ENCODE measurements at places on chromosomes 6 and 20.

GRCh38 chr20:20561841-20562240 is 150.6 kb downstream of the RALGAPA2 start:
- DNase-seq = no peak

GRCh38 chr20:22232473-22232872 is 351.9 kb downstream of the FOXA2 start:
- DNase-seq = no peak

DNA sequence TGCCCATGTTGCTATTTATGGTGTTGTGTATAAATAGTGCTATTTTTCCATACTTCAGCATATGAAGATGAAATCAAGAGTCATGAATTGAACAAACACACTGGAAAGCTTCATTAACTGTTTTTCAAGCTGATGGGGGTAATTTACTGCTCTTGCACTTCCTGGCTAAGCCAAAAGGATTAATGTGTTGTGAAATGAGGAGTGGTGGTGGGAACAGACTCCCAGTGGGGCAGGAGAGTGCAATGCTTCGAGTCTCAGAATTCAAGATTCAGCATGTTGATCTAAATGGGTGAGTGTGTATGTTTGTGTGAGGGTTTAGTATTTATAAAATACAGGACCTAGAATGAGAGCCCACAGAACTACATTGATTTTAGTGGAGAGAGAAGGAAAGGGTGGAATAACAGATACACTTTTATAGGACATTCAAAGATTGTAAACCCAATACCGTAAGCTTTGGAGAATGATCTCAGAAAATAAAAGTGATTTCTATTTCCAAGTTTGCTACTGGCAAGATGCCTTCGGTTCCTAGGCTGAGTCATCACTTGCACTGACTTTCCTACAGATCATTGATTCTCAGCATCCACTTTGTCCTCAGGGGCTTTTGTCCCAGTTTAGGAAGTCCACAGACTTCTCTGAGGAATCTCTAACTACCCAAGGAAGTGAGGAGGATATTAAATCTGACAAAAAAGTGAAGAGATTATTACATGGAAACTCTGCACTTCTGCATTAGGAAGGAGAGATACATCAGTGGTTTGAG is 303.6 kb downstream of the TRDN start:
- DNase-seq = no peak

DNA sequence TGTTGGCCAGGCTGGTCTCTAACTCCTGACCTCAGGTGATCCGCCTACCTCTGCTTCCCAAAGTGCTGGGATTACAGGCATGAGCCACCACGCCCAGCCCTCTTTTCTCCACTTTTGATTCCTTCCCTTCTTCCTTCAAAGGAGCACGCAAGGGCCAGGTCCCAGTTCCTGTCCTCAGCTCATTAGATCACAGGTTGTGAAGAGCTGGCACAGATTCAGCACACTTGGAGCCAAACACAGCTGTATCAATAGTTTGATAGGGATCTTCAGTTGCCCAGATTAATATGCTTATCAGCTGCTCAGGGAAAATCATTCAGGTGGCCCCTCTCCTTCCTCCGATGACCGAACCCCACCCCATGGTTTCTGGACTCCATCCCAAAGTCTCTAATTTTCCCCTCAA is 14.4 kb upstream of the SLC22A23 start:
- DNase-seq = no peak

DNA sequence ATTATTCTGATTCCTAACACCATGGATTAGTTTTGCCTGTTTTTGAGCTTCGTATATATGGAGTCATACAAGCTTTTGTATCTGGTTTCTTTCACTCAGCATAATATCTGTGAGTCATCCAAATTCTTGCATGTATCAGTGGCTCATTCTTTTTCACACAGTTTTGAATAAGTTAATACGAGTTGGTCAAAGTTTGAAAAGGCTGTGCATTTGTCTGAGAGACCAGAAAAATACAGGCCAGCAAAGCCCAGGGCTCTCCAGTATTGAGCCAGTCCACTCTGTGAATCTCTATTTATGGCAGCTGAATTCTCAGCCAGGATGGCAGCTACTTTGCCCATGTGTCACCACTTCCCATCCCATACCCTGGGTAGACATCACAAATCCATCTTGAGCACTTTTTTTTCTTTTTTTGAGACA is 7.2 kb upstream of the CHMP4B start:
- DNase-seq = no peak

DNA sequence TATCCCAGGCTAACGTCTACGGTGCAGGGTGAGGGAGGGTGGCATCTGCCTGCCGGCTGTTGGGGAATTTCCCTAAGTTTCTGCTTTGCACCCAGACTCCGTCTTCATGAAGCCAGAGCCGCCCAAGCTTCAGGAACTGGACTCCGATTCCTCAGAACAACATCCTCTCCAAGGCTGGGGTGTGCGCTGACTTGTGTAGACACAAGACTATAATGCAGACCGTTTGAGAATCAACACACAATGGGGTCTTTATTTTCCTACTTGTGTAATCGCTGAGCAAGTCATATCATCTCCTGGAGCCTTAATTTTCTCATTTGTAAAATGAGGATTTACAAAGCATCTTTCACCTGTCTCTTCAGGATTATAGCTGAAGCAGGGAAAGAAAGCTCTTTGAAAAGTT is 160.5 kb upstream of the AGPAT4 start:
- no peak for DNase-seq

Measured in stimulated activated CD8-positive, alpha-beta memory T cell treated with anti-CD3 and anti-CD28 coated beads, Interleukin-4, amount 100 ng/mL, for 1 hour (primary cell).